ENCODE measurements at places on chromosomes 16 and 17.

- DNase-seq, result no peak
Measured at GRCh38 chr17:66524877-66525276, 222.5 kb downstream of the PRKCA start.

DNA sequence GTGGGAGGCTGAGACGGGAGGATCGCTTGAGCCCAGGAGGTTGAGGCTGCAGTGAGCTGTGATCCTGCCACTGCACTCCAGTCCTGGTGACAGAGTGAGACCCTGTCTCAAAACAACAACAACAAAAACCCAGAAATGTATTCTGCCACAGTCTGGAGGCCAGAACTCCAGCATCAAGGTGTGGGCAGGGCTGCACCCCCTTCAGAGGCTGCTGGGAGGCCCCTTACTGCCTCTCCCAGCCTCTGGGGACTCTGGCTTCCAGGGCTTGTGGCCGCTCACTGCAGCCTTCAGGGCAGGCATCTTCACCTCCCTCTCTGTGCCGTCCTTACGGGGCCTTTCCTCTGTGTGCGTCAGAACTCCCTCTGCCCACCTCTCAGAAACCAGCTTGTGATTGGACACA is 209.4 kb upstream of the GSE1 start:
- DNase-seq, result no peak

DNA sequence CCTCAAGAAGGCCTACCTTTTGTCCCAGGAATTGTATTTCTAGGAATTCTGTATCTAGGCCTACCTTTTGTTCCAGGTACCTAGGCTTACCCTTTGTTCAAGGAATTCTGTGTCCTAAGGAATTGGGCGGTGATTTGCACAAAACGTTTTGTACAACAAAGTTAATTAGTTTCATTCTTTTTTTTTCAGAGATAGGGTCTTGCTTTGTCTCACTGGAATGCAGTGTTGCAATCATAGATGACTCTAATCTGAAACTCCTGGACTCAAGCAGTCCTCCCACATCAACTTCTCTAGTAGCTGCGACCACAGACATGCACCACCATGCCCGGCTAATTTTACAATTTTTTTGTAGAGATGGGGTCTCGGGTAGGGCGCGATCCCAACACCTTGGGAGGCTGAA is 7.0 kb downstream of the CDR2L start:
- peak; percentile 66 for DNase-seq

DNA sequence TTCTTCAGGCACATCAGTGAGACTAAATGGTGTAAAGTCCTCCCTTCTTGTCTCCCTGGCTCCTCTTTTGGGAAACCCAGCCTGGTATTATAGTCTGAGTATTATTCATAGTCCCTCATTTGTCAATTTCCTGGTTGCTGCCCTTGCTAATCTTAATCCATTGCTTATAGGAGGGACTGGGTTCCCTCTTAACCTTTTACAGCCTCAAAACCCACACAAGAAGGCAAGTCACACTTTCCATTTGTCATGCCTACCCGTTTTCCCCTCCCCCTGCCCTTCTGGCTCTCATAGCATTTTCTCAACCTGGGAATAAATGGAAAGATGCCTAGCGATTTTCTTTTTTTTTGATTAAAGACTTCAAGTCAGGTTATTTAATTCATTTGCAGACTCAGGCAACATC is 124.8 kb downstream of the MAP2K6 start:
- peak; percentile 7 for DNase-seq

- no peak for DNase-seq
Measured at GRCh38 chr16:73289232-73289631, 241.3 kb upstream of the ZFHX3 start.

GRCh38 chr16:84361546-84361945 is 6.8 kb upstream of the ATP2C2 start:
- DNase-seq, result no peak

DNA sequence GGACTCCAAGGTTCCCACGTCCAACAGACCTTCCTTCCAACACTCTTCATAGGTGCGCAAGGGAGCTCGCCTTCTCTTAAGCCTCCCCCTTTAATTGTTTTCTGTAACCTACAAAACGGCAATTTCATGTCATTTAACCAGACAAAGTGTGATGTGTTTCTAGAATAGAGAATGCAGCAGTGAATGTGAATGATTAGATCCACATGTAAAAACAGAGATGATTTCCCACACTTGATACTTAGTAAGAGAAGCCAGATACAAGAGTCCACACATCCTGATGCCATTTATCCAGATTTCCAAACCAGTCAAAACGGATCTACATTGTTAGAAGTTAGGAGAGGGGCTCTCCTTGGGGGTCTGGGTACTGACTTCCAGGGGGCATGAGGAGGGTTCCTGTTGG is 89.3 kb downstream of the IRF8 start:
- no peak for DNase-seq

- no peak for DNase-seq
Measured at GRCh38 chr17:45902892-45903346, 8.6 kb downstream of the MAPT start.

GRCh38 chr17:81428948-81429774 is 33.9 kb downstream of the BAHCC1 start:
- peak; percentile 76 for DNase-seq

- DNase-seq, result no peak
Measured at GRCh38 chr16:49632086-49632794, 223.7 kb downstream of the ZNF423 start.

DNA sequence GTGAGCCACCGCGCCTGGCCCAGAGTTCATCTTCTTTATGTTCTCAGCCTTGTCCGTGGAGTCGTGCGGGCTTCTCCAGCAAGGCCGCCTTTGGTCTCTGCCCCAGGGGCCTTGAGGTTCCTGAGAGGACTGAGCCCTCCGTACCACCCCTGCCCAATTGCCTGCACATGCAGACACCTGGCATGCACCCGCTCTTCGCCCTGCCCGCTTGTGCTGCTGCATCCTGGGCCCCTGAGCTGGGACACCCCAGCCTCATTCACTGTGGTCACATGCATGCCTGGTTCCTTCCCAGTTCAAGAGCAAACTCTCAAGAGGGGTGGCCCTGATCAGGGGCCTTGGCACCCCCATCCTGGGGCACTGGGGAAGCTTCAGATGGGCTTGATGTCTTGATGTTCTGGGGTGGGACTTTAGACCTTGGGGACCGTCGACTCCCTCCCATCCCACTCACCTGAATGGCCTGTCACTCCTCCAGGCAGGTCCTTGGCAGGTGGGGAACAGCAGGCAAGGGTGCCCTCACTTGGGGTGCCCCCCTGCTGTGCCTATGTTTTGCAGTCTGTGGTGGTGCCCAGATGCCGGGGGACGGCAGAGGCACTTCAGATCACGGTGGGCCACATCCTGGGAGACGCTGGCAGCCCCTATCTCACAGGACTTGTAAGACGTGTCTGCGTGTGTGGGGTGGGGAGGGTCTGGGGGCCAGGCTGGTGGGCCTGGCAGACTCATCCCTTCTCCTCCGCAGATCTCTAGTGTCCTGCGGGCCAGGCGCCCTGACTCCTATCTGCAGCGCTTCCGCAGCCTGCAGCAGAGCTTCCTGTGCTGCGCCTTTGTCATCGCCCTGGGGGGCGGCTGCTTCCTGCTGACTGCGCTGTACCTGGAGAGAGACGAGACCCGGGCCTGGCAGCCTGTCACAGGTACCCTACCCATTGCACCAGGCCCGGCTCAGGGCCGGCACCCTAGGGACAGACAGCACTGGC is 12.7 kb upstream of the SPNS2 start:
- no peak for DNase-seq

All from choroid plexus epithelial cell (primary cell).